ENCODE measurements at places on chromosomes 13 and 19.

- no peak for DNase-seq
Observed at GRCh38 chr13:76982061-76982460, 9.8 kb upstream of the CLN5 start.

GRCh38 chr19:39307822-39308530, 11.8 kb downstream of the IFNL1 start:
- no peak for DNase-seq

DNA sequence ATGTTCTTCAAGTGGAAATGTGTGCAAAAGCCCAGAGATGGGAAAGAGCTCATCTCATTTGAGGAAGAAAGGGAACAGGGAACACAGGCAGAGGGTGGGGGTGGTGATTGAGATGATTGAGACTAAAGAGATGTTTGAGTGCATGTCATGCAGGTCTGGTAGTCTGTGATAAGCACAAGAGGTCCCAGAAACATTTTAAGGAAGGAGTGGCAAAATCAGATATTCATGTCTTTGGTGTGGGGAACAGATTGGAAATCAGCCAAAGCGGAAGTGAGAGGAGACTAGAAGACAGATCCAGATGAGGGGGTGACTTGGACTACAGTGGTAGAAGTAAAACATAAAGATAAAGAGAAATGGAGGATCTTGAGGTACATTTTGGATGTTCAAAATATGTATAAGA, 39.4 kb upstream of the DACH1 start:
- no peak for DNase-seq

GRCh38 chr19:5621311-5621944, 1.1 kb downstream of the SAFB2 start:
- peak; percentile 22 for DNase-seq

GRCh38 chr13:66974174-66974573, 256.0 kb downstream of the PCDH9 start:
- DNase-seq: no peak

GRCh38 chr19:19329126-19329525, 8.5 kb downstream of the MAU2 start:
- no peak for DNase-seq

GRCh38 chr13:108560093-108560492, 69.3 kb upstream of the MYO16 start:
- no peak for DNase-seq

GRCh38 chr19:29724102-29724641, 9.1 kb upstream of the C19orf12 start:
- DNase-seq: peak; percentile 23

- DNase-seq: no peak
Observed at GRCh38 chr13:74229242-74229641, 95.0 kb upstream of the KLF12 start.

GRCh38 chr13:40399756-40400155, 266.7 kb downstream of the FOXO1 start:
- DNase-seq: no peak

DNA sequence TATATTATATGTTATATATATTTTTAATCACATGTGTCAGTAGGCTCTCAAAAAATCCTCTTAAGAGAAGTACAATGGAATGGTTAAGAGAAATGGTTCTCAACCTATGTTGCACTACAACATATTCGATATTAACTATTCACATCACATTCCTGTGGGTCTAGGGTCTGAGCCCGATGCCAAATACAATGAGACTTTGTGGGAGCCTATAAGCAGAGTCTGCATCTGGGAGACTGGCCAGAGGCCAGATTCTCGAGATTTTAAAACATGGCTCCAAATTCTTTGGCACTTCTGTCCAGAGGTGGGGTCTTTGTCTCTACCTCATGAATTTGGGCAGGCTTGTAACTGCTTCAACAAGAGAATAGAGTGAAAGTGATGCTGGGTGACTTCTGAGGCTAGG, 79.4 kb upstream of the NBEA start:
- no peak for DNase-seq

DNA sequence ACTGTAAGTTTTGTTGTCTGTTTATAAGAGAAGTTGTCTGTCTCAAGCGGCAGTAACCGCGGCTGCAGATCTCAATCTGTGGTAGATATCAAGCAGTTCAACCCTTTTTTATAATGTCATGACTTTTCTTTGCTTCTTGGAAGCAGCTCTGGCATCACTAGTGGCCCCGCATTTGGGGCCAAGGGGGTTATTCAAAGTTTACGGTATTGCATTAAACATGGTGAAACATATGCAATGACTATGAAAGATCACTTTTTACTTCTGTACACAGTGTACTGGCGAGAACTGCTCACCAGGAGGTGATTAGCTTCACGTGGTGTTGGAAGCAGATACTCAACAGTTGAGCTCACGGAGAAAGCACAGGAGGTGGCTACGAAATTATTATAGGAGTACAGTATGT, 4.6 kb upstream of the FFAR3 start:
- no peak for DNase-seq

DNA sequence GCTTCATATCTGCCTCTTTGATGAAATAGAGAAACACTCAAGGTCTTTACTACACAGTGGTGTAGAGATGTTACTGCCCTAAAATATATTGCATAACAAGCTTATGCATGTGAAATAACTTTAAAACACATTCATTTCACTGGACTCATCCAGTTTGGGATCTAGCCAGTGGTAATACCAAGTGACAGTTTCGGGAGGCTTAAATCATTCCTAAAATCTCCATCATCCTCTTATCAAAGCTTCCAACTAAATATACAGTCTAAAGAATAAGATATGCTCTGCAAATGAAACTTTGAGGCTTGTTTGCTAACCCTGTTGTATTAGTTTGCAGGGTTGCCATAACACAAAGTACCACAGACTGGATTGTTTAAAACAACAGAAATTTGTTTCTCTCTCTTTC, 52.8 kb downstream of the THSD1 start:
- no peak for DNase-seq

DNA sequence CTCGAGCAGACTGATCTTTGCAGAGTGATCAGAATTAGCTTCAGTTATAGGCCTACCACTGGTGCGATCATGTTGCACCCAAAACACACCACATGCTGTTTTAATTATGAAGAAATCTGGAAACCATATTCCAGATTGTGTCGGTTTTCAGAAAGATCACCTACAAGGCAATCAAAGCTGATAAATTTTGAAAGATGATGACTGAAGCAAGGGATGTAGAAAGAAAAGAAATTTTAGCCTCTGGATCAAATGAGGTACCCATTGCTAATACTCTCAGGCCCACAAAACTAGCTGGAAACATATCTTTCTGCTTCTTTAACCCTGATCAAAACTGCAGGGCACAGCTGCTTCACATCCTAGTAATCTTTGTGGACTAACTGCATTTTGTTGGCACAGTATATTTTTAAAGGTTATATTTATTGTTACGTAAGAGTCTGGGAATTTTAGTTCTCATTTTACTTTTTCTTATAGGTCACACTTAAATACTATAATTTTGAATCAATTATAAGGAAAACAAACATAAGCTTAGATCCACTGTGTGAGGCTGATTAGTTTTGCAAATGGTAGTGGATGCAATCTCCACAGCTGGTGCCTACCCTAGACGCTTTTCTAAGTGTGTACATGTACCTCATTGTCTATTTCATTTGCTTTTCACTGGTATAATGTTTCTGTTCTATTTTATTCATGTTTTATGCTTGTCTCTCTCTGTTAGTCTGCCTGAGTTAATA, 150.9 kb downstream of the RGCC start:
- DNase-seq: no peak

- DNase-seq: no peak
Observed at GRCh38 chr19:55197528-55197927, 11.8 kb downstream of the PTPRH start.

GRCh38 chr19:10085641-10086590, at the start of gene SHFL:
TSS of gene SHFL (plus strand) at chr19:10086317. CDS start at chr19:10086428, 111 bp downstream.
- DNase-seq: peak; percentile 89

- DNase-seq: no peak
Observed at GRCh38 chr19:5142725-5143097, 173.8 kb downstream of the KDM4B start.

DNA sequence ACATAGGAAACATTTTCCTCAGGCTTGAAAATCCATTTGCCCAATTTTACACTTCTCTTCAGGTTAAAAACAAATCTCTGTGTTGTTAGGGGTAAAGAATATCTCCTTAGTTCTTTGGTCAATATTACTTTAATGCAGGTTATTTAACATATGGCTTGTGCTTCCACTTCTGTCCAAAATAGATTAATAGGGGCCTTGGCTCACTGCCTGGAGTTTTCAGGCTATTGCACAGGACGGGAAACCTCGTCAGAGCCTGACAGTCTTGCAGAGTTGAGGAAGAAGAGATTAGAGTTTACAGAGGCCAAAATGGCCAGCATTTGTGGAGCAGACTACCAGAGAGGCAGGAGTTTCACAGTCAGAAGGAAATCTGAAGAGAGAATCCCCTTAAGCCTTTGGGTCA, 863.9 kb upstream of the GPC6 start:
- no peak for DNase-seq

DNA sequence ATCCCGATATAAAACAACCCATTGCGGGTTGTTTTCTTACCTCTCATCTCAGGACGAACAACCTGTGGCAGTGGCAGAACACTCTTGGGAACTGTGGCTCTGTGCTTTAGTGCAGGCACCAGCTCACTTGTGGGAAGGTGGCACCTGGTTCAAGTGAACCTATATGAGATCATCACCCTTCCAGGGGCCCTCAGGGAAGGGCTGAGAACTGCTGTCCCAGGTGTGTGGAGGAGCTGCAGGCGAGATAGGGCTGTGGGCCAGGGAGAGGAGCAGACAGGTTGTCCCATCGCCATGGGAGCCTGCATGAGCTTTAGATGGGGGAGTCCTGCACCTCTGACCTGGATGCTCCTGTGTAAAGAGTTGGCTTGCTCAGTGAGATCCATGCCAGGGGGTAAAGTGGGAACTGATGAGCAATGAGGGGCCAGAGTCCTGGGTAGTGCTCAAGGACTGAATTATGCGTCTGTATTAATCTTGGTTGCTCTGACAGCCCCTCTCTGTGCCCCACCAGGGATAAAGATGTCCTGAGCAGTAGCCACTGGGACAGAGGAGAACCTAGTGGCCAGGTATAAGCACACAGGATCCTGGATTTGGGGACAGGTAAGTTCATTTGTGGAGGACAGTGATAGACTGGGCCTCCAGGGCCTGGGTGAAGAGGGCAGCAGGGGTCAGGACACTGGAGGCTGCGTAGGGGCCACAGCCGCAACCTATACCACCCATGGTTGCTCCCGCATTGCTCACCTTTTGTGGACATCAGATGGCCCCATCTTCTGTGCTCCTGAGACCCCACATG, 8.7 kb downstream of the CEACAM4 start:
- DNase-seq: no peak

GRCh38 chr13:77919921-77920294, 1.3 kb upstream of the EDNRB start:
- DNase-seq: no peak

DNA sequence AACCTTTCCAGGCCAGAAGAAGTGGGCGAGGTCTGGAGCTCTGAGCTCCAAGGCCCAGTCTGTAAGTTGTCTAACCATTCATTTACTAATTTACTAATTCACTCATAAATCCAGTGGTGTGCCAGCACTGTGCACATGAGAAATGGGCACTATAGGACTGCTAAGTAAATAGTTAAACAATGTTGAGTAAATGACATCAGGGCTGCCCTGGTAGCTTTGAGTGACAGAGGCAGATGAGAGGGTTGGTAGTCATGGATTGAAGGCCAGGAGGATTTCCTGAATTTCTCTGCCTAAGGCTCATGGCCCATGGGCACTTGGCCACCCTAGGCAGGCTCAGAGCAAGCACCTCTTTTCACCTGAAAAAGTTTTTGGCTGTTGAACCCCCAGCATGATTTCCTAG, 216.9 kb upstream of the RXFP2 start:
- no peak for DNase-seq

GRCh38 chr19:50383001-50383851, 921 bp upstream of the POLD1 start:
- DNase-seq: peak; percentile 2

DNA sequence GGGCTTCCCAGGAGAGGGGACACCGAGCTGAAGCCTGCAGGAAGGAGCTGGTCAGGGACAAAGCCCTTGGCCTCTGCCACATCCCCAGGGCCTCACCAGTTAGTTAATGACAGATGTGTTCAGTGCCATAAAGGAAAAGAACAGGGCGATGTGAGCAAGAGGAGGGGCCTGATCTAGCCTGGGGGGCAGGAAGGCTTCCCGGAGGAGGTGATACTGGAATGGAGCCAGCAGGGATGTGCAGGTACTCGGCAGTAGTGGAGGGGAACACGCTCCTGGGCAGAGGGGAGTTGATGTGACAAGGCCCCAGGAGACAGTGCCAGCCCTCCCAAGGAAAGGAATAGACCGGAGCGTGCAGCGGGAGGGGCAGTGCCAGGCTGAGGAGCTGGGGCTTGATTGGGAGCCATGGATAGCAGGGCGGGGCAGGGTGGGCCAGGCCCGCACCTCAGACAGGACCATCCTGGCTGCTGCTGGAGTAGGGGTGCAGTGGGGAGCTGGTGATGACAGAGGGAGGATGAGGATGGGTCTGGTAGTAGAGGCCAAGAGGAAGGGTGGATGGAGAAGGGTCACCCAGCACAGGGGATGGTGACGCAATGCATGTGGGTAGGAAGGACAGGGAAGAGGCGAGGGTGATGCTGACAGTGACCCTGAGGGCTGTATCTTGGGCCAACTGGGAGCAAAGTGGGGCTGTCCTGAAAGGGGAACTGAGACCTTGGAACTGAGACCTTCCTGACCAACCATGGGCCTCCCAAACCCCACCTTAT, 4.1 kb downstream of the C19orf33 start:
- DNase-seq: no peak

DNA sequence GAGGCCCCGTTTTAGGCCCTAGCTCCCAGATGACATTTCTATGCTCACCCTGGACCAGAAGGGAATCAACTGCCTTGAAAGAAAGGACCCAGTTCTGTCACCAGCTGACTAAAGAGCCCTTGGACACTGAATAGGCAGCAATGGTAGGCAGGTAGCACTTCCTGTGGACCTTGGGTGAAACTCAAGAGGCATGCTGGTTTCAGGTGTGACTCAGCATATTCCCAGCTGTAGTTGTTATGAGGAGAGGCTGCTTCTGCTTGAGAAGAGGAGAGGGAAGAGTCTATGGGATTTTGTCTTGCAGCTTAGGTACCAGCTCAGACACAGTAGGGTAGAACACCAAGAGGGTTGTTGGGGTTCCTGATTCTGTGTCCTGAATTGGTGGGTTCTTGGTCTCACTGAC, 37.9 kb upstream of the HTR2A start:
- no peak for DNase-seq

DNA sequence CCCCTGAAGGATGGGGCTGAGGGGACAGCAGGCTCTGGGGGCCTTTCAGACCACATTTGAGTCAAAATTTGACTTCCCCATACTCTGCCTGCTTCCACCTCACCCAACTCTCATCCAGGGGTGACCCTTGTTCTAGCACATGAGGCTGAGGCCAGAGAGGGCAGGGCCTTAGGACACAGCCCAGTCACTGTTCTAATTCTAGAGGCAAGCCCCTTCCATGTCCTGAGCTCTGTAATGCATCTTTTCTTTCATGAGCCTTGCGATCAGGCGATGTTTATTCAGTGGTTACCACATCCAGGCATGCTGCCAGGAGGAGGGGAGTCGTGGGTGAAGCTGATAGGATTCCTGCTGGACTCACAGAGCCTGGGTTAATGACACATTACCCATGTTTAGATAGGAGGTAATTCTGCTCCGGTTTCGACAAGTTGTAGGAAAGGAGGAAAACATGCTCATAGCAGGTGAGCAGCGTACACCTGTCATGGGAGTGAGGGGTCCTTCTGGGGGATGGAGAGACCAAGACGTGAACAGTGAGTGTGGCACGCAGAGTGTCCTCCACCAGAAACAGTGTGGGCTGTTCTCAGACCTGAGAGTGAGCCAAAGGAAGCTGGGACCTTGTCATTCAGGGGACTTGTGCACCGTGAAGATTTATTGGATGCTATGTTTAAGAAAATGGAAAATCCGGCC, 9.3 kb downstream of the RPS9 start:
- DNase-seq: peak; percentile 80

Data from K562 (cell line).